ENCODE measurements at places on chromosomes 5 and 9.

DNA sequence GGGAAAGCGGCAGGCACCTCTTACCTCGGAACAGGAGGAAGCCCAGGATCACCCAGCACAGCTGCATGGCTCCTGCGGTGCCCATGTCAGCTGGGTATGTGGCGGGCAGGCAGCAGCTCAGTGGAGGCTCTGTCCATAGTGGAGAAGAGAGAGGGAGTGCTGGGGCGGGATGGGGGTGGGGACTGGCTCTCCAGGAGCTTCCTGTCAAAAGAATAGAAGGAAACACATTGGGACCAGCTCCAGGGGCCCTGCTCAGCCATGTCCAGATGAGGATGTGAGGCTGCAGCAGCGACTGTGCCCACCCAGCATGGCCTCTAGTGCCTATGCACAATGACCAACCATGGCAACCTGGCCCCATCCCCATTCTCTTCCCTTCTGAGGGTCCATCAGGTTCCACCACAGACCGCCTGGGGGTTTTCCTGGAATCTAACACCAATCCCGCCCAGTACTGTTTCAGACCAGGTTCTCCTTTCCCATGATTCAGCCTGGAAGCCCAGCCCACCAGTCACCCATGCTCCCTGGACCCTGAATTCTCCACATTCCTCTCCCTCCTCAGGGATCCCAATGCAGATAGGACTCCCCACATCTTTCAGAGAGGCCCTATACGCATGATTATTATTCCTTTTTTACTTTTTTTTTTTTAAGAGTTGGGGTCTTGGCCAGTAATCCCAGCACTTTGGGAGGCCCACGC, at the start of gene ECSCR:
Gene ECSCR (minus strand): TSS at position 158 of the 691 bp plus-strand sequence. CDS start 73 bp downstream, at position 85.
- DNase-seq = no peak

DNA sequence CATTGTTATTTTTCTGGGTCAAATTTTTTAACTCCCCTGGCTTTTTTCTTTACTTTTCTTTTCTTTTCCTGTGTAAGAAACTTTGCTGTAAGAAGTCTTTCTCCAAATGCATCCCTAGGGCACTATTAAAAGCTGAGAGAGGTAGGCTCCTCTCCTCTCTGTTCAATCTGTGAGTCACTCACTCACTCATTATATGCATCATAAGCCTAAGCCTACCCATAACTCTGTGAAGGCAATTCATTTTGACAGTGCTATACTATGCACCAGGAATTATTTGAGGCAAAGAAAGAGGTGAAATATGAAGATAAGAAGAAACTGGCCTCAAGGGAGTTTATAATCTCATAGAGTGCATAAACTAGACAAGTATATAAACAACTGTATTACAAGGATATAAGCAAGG, 67.9 kb upstream of the PRR16 start:
- DNase-seq = no peak

- no peak for DNase-seq
These were observed 14.6 kb downstream of the USP20 start for GRCh38 chr9:129849901-129850300.

GRCh38 chr9:78470741-78471140, 173.8 kb downstream of the PSAT1 start:
- no peak for DNase-seq

DNA sequence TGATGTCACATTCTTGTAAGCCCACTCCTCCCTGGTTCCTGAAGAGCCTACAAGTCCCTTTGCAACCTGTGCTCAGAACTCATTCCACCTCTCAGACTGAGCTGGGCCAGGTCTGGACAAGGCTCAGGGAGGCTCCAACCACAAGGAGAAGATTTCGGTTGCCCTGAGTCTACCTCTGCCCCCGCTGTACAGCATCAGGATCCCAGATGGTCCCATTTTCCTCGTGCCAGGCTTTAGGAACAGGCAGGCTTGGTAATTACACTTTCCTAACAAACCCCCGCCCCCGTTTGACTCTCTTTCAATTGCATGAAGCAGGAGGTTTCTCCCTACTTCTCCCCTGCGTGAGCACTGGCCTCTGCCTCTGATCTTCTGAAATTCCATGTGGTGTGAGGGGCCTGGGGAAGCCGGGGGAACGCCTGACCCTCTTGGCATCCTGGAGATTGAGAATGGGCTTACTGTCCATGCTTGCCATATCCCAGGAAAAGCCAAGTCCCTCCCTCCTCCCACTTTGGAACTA, 86.9 kb upstream of the CTNNA1 start:
- DNase-seq = peak; percentile 14

DNA sequence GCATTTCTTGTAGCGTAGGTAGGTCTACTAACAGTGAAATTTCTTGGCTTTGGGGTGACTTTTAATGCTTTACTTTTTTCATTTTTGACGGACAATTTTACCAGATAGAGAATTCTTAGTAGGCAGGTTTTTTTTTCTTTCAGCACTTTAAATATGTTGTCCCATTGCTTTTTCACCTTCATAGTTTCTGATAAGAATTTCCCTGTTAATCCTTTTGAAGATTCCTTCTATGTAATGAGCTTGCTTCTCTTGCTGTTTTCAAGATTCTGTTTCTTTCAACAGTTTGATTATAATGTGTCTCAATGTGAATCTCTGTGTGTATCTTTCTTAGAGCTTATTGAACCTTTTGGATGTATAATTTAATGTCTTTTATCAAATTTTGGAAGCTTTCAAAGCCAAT, 35.5 kb downstream of the PBX3 start:
- no peak for DNase-seq

DNA sequence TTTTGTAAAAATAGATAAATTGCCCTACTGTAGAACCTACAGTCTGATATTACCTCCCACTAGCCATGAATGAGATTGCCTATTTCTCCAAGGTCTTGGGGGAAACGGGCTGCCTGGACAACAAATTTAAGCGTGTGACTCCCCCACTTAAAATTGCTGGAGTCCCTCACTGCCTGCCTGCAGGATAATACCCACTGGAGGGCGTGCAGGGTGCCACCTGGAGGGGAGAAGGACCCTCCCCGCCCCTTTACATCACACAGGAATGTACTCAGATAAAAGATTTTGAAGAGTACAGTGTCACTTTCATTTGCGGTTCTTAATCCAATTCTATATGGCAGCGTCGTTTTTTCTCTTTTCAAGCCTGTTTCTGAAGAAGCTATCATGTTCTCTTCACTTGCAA, 6.2 kb upstream of the TRIM7 start:
- DNase-seq = no peak

DNA sequence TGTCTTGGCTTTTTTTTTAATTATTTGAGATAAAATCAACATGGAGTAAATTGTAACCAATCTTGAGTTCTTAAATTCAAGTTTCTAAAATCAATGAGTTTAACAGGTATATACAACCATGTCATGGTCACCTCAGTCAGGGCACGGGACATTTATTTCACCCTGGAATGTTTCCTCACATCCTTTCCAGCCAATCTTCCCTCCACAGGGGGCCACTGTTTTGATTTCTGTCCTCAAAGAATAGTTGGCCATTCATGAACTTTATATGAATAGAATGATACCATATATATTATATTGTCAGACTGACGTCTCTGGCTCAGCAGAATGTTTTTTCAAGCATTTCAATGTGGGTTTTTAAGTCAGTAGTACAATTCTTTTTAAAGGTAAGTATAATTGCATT, 806 bp downstream of the ZNF474 start:
- no peak for DNase-seq

- no peak for DNase-seq
These were observed 46.3 kb downstream of the TNFAIP8 start for GRCh38 chr5:119402081-119402480.

DNA sequence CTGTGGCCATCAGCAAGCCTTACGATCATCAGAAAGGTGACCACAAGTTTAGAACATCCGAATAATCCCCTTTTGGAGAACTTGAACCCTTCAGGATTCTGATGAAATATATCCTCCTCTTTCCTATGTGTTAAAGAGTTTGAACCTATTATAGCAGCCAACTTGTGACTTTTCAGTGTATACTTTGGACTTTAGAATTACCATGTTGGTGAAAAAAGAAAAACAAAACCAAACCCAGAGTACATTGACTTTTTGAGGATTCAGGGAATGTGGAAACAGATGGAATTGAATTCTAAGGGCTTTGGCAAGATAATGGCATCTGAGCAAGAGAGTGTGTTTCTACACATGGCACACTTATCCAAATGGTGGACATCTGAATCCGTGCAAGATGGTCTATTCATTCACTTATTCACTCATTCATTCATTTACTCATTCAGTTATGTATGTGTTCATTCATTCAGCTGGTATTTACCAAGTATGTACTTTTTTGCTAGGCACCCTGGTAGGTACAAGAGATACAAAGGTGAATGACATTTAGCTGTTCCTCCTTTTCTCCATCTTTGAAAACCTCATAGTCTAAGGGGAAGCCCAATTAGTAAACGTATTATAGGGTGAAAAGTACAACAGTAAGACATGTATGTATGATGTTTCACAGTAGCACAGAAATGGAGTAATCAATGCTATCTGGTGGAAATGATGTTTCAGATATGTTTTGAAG, 91.8 kb downstream of the PRDM6 start:
- no peak for DNase-seq

DNA sequence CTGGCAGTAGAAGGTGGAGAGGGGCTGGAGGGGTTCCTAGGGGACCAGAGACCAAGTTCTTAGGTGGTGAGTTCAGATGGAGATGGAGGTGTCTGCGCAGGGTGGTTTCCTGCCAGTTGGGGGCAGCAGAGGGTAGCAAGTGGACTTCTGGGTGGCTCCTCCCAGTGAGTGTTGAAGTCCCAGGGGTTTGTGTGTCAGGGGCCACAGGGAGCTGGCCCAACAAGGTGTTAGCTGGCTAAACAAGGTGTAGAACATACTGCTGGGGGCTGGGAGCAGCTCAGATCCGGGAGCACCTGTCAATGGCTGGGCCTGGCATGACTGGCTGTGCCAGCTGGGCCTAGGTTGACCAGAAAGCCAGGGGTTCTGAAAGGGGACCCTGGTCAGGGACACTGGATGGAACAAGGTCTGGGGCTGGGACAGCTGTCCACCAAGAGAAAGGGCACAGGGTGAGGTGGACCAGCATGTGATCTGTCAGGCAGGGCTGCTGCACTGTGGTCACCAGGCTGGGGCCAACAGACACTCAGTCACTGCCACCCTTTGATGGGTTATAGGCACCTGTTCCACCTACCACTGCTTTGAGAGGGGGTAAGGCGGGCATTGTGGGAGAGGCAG, 35.6 kb downstream of the DAB2IP start:
- DNase-seq = peak; percentile 88

DNA sequence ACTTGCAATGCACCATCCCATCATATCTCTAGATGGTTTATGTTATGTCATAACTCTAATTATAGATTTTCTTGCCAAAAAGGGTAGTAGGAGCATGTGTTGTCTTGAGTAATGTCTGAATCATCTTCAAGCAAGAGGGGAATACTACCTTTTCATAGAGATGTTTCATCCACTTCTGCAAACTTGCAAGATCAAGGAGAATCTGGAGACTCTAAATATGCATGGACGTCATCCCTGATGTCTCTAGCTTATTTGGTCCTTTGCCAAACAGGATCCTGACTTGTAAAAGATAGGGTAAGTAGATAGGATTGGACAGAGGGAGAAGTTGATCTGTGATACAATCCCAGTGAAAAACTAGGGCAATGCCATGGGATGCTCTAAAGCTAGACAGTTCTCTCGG, 246.5 kb downstream of the DMRTA1 start:
- no peak for DNase-seq

GRCh38 chr5:17089690-17090089, 127.7 kb upstream of the BASP1 start:
- DNase-seq = no peak

Data from head of caudate nucleus (tissue), 42 donors.